ENCODE measurements at places on chromosomes 4 and X.

- DNase-seq, result no peak
Measured at GRCh38 chr4:6885953-6886557, 23.6 kb upstream of the TBC1D14 start.

GRCh38 chr4:146795711-146796110, 150.0 kb downstream of the TTC29 start:
- no peak for DNase-seq

- no peak for DNase-seq
Measured at GRCh38 chr4:76504613-76505465, 69.8 kb downstream of the SHROOM3 start.

DNA sequence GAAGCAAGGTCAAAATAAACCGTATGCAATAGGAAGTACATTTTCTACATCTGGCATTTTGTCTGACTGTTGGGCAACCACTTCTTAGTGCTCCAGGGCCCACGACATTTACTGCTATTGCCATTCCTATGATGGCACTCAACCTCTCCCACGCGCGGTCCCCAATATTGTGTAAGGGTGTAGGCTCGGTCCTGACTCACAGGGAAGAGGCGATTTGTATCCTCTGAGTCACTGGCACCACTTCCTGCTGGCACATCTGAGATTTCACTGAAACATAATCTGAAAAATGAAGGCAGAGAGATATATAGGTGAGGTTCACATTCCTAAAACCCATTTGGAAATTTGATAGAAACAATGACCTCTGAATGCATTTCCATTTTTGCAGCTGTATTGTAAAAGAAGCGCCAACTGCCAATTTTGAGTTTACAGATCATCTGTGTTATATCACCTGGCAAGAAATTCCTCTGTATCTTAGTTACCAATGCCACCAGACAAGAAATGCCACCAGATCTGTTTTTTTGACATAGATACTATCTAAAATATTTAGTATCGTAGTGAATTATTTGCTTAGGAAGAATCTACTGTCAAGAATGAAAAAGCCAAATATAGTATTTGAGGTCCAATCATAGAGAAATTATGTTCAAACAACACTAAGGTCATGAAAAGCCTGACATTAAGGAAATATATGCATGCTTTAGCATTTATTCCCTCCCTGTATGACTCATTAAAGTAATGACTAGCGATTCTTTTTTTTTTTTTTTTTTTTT, 9.8 kb downstream of the EREG start:
- DNase-seq, result no peak

DNA sequence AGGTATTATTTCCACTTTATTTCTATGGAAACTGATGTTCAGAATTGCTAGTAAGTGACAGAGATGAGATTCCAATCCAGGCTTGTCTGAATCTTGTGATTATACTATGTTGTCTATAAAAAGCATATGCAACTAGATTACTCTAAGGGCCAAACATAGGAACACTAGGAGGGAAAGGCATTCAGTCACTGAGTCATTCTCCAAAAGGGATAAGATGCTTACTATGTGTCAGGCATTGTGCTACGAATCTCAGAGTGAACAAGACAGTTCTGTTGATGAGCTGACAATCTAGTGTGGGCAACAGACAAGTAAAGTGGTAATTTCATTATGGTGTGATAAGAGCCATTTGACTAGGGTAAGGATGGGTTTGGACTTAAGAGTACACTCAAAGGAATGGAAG, 77.2 kb downstream of the RASL11B start:
- DNase-seq, result no peak

GRCh38 chr4:111778543-111778942, 366.7 kb upstream of the FAM241A start:
- DNase-seq, result no peak

GRCh38 chr4:174828845-174829701, at the start of gene GLRA3:
GLRA3 (minus strand) TSS chr4:174829247; CDS start chr4:174828811, 436 bp downstream.
- no peak for DNase-seq

DNA sequence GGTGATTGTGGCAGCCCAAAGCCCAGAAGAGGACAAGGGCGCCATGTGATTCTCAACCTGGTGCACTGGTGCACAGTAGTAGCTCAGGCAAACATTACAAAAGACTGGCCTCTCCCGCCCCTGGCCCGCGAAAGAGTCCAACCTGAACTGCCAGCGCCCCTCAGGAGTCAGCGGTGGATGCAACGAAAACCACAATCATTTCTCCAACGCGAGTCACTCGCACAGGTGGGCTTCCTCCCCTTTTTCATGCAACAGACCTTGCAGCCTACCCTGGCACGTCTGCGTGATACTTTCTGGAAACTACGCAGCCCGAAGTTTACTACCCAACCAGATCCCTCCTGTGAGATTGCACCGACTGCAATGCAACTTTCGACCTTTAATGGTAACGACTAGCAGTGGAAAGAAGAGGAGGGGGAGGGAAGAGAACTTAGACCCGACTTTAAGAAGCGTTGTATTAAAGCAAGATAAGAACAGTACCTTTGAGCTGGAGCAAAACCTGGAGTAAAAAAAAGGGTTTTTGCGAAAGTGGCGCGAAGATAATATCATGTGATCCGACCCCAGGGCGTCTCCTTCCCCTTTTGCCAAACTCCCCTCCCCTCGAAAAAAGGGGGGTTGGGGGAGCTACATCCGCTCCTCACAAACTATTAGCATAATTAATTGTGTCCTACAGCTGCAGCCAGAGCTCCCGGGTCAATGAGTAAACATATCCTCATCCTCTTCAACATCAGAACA, 63.3 kb upstream of the CCDC160 start:
- no peak for DNase-seq

DNA sequence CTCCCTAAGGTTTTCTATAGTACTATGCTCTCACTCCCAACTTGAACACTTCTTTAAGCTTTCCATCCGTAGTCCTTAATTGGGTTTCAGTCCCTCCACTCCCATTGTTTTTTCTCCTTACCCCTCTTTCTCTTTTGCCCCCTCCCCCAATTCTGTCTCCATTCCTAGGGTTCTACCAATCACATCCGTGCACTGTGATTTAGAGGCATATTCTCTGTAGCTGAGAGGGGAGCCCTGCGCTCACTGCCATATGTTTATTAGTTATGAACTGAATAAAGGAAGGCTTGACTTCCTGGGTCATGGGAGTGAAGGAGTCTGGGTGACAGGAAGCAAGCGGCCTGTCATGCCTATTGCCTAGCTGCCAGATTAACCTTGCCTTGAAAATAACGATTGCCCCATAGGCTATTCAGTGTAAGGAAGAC, 471 bp downstream of the MCTS1 start:
- DNase-seq, result no peak

GRCh38 chr4:82891707-82892466, 934 bp upstream of the SEC31A start:
- no peak for DNase-seq

DNA sequence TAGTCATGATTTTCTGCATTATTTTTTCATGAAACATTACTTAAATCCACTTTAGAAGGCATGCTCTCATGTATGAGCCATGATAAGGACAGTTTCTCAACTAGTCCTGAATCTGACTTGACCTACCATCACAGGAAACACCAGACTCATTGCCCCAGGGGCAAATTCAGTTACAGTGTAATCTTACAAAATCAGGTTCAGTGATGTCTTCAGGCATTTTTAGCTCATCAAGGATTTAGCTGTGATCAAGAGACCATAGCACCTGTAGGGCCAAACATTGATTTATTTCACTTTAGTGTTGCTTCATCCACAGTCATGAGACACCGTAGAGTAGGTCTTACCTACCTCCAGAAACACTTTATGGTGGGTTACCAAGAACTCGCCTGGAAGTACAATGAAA, 3.1 kb upstream of the TASL start:
- no peak for DNase-seq

DNA sequence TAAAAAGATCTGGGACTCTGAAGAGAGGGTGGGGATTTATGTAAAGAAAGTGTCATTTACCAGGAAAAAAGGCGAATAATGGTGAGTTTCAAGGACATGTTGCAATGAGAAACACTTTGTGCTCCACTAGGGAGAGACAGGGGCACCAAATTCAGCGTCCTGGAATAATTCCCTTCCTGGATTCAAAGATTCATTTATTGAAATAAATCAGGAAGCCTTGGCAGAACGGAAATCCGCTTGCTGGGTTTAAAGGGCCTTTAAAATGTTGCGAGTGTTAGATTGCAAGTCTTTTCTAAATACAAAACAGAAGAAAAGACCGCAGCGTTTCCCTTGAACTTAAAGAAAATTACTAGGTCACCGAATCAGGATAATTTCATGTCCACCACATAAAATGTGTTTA, 3.8 kb upstream of the ZIC3 start:
- no peak for DNase-seq

GRCh38 chrX:30887721-30888120, 1.3 kb downstream of the TAB3 start:
- DNase-seq, result no peak

- DNase-seq, result no peak
Measured at GRCh38 chr4:161937596-161937995, 226.2 kb downstream of the FSTL5 start.

- no peak for DNase-seq
Measured at GRCh38 chrX:39813631-39814277, 284.0 kb downstream of the BCOR start.

DNA sequence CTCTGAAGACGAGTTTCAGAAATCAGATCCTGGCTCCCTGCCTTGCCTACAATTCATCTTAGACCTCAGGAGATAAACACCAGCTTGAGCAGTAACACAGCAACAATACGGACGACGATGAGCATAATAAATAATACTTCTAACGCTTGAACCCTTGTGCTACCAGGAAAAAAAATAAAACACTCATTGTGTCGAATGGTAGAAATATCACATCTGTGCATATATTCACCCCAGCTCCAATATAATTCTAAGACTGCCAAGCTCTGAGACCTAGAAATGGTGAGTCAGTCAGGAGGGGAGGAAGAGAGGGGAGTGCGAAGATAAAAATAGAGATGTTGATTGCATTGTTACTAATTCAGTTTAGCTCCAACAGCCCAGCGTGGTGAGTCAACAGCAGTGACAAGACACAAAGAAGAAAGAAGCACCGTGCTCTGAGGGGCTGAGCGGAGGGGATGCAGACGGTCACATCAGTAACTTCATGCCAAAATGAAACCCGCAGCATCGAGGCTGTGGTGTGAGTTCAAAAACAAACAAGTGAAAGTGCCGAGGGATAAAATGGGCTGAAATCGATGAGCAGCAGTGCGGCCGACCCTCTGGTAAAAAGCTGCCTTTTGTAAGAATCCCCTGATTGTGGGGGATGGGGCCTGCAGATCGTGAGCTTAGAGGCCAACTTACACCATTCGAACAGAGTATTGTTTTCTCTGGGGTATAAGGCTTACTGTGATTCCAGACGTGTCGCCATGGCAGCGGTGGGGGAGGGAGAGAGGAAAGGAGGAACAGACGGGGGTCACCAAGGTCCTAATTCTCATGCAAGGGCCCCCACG, 150.4 kb downstream of the MGST2 start:
- no peak for DNase-seq
